ENCODE measurements at places on chromosomes 3 and 15.

DNA sequence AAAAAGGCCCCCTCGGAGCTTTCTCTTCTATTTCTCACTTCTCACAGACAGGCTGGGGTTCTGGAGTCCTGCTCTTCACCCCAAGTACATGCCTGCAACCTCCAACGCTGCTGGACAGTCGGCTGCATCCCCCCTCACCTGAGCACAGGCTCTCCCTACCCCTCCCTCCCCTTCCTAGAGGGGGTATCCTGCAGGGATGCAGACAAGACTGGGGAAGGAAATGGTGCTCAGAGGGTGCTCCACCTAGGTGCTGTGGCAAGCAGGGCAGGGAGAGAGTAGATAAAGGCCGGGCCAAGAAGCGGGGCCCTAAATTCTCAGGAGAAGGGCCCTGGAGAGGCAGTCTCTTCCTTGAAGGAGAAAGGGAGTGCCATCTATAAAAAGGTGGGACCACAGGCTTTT is 7.0 kb upstream of the STRA6 start:
- no peak for DNase-seq

GRCh38 chr15:51341366-51342226 is at the start of gene GLDN:
GLDN (plus strand) TSS chr15:51341655; CDS start chr15:51341685, 30 bp downstream.
- DNase-seq = peak; percentile 27

DNA sequence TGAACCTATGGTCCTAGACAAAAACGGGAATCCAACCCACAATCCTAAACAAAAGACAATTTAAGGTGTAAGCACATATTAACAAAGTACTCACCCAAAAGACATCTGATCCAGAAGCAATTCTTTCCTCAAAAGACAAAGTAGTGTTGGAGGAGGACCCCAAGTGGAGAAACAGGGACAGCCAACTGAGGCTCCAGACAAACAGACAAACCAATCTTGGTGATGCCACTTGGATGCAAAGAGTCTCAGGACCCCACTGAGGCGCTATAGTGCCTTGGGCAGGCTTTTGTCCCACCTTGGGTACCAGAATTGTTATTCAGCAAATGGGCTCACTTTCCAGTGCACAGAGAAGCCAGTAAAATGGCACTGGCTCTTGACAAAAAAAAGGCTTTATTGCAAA is 613.8 kb downstream of the DIPK2A start:
- no peak for DNase-seq

DNA sequence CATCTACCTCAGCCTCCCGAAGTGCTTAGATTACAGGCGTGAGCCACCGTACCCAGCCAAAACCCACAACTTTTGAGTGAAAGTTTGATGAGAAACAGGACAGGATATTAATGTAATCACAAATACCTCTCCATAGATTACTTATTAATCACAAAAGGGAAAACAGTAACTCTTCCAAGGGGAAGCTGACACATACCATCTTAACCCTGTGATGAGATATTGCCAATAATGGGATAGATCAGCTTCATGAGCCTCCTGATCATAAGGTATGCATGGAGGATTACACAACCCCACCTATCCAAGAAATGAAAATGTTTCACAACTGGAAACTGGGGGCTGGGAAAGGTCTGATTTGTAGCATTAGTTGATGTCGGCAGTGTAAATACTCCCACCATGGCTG is 131.5 kb downstream of the FRMD4B start:
- no peak for DNase-seq

DNA sequence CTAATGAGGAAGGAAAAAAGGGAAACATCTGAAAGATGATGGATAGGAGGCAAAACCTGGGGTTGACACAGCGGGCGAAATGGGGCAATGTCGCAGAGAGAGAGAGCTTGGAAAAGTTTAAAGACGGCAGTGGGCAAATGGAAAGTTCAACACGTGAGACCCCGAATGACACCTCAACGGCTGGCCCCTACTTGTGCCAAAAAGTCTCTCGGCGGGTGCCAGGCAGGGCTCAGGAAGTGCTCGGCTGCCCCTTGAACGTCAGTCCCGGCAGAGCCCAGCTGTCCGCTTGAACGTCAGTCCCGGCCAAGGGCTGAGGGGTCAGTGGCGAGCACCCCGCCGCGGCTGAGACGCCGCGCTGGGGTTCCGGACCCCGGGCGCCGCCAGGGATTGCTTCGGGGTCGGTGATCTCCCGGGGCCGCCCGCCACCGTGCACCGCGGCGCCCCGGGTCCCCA is 658 bp downstream of the EOGT start:
- no peak for DNase-seq

All from H1 (cell line).